ENCODE measurements at places on chromosomes 4 and X. TPM values are rescaled to one million over a fixed set of nuclear protein-coding genes. Genes with fewer than 3 reads are reported as not detected.

DNA sequence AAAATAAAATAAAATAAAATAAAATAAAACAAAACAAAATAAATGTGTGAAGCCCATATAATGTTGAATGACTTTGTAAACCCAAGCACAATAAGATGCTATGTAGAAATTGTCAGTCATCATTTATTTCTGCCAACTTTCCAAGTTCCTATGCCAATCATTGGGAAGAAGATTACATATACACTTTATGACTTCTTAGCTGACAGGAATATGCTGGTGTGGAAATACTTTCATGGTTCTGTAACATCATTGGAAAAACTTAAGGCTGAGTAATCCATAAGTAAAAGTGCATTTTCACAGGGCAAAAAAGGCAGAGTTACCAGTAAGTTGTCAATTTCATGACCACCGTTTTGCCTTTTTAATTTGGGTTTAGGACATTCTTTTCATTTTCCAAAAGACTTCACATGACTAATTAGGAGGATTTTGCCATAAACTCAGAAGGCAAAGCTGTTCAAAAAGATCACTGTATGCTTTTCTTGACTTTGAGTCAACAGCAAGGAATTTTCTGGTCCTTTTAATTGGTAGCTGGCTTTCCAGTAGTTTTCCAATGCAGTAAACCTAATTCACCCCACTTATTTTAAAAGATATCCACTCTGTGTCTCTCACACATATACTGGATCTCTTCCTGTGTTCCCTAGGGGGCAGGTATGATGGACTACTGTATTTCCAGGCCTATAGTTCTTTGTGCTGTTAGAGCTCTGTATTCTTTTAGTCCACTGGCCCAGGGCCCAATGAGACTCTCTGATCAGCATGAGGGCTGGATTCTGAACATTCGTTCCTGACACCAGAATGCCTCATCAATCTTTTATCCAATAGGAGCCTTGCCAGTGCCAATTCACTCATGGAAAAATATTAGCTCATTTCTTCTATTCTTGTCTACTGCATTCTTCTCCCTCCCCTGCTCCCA, 26.2 kb upstream of the SCRG1 start:
- no peak for DNase-seq

GRCh38 chr4:39514888-39515401, 12.3 kb downstream of the UGDH start:
- no peak for DNase-seq

GRCh38 chr4:112076919-112077608, 68.2 kb upstream of the FAM241A start:
- no peak for DNase-seq

GRCh38 chrX:36445566-36445965, 526.0 kb downstream of the CFAP47 start:
- no peak for DNase-seq

DNA sequence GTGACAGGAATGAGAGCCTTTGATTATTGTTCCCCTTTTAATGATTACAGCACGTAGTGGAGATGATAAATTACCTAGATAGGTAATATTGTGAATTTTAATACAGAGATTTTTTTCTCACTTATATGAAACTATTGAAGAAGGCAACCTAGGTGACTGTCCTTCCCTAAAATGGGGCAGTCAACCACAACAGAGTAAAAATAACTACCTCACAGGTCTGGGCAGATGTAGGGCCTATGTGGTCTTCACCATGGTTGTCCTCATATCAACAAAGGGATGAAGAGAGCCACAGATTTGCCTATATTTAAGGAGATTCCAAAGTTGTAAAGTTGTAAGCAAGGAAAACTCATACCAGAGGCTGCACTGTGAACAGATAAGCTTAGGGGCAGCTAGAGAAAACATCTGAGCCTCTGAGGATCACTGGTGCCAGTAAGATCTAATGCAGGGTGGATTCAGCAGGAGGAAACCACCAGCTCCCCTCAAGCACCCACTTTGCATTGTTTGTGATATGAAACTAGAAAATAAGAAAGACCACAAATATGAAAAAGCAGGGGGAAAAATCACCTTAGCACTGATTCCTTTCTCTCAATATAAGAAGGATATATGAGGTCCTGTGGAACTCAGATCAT, 547.9 kb upstream of the GALNTL6 start:
- no peak for DNase-seq

DNA sequence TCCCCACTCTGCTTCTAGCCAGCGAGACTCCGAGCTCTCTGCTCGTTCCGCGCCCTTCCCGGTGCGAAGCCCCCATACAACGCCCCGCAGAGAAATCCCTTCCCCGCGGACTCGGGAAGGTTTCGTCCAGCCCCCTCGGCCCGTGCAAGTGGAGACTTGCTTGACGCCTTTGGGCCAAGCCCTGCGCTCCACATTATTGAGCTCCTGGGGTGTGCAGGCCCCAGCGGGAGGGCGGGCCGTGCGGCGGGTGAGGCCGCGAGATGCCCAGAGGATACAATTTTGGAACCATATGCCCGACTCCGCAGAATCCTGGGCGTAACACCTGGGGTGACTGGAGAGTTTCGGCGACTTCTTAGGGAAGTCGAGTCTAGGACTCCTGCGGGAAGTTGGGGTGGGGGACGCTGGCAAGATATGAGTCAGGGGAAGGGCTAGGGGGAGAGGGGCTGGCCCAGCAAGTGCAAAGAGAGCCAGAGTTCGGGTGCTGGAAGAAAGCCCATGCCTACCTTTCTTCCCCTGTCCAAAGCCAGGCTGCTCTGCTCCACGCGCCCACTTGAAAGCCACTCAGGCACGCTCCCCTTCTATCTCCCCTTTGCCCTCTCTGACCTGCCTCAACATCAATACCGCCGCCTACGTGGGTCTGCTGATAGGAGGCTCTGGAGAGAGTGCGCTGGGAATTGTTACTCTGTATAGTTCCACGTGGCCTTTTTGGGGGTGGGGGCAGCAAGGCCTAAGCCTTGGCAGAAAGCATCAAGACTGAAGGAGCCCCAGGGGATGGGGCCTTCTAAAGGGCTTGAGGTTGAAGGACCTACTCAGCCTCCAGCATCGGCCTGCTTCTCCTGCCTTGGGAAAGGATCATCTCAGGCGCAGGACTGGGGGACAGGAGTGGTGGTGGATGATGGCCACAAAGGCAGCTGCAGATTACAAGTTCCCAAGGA, 1.2 kb upstream of the ELF4 start:
- DNase-seq, result no peak

- no peak for DNase-seq
Measured at GRCh38 chr4:139986106-139986505, 167.9 kb downstream of the MAML3 start.

- no peak for DNase-seq
Measured at GRCh38 chr4:6264225-6264540, 5.5 kb upstream of the WFS1 start.

The DCAF4L1 gene
- 0.07 TPM for polyA plus RNA-seq

The LEF1 gene
- 70.6 TPM for polyA plus RNA-seq

The EIF2S3 gene
- 202 TPM for polyA plus RNA-seq

All from left renal pelvis (tissue), 4 donors.